Neuronal stem cell (in vitro differentiated cells): ENCODE measurements at places on chromosomes 2 and 18.

DNA sequence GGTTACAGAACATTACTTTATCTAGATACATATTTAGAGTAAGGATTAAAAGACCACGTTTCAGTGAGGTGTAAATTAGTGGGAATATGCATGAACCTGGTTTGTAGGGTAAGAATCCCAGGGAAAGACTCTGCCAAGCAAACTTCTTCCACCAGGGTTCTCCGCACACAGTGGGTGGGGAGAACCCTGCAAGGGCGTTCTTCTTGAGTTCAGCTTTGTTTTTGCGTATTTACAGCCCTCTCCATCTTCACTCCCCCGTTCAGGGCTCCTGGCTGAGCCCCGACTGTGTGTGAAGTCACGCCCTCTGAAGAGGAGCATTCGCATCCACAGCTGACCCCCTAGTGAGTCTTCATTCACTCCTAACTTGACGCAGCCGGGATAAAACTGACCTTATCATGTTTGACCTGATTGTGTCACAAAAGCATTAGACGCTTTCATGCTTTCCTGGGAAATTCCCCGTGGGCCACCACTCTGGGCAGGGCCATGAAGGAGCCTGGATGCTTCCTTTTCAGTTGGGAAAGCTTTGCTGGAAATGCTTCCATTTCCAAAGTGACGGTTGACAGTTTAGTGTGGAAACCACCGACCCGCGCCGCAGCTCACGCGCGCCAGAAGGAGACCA lies 1.0 kb downstream of the ALKAL2 start:
- DNase-seq = no peak

DNA sequence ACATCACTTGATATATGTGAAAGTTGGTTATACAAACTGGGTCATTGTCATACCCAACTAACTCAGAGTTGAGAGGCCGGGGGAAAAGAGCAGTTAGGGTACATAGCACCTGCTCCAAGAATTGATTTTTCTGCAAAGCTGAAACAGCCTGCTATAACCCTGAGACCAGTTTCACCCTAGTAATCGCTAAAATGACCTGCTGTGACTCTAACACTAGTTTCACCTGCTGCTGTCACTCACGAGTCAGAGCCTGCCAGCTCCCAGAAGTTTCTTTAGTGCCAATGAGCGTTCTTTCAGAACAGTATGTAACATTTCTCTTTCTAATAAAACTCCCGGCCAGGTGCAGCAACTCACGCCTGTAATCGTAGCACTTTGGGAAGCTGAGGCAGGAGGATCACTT lies 28.0 kb downstream of the SRSF7 start:
- no peak for DNase-seq

DNA sequence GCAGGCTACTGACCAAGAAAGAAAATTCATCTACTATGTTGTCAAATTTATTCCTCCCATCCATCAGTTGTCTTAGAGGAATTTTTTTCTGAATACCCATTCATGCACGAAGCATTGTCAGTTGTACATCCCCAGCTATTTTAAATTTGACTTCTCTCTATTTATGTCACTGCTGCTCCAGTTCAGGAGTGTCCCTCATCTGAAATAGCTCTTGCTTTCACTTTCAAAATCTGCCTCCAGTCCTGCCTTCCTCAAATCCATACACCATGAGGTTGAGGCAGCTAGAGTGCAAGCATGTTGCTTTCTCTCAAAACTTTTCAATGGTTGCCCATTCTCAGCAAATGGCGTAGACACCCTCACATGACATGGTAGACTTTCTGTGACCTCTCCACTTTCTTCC lies 335.4 kb upstream of the CDH2 start:
- no peak for DNase-seq

DNA sequence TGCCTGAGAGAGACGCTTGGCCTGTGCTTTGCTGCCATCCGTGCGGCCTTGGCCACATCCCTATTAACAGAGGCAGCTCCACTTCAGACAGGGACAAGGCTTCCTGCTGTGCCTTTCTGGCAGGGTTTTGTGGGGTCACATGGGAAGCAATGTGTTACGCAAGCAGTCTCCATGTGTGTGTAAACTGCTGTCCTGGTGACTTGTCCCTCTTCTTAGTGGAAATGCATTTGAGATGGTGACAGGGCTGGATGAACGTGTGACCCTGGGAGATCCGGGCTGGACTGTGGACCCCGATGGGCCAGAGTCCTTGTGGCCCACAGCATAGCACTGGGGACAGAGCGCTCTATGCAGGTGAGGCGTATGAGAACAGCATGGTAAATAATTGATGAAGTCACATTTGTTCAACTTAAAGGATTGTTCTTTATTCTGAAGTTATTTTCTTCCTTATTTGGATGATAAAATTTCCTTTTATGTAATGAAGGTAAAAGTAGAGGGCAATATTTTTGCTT lies 23.2 kb downstream of the ASB1 start:
- DNase-seq = no peak

DNA sequence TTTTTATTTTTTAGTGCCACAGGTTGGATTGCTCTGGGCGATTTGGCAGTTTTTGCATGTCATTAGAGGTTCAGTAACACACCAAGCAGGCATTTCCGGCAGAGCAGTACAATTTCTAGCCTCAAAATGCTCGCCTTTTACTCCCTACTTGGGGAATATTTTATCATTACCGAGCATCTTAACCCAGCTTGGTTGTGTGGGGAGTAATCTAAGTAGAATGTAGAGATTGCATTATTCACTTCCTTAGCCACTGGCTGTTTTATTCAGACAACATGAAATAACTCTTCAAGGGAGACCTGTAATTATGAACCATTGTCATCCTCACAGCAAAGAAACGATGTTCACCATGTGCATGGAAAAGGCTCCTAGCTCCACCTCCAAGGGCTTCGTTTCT lies 13.1 kb downstream of the GRP start:
- DNase-seq = no peak

- no peak for DNase-seq
These were observed 300.4 kb upstream of the NETO1 start for GRCh38 chr18:73168236-73168635.

- DNase-seq = no peak
These were observed 691.8 kb upstream of the NRXN1 start for GRCh38 chr2:51723691-51724090.

DNA sequence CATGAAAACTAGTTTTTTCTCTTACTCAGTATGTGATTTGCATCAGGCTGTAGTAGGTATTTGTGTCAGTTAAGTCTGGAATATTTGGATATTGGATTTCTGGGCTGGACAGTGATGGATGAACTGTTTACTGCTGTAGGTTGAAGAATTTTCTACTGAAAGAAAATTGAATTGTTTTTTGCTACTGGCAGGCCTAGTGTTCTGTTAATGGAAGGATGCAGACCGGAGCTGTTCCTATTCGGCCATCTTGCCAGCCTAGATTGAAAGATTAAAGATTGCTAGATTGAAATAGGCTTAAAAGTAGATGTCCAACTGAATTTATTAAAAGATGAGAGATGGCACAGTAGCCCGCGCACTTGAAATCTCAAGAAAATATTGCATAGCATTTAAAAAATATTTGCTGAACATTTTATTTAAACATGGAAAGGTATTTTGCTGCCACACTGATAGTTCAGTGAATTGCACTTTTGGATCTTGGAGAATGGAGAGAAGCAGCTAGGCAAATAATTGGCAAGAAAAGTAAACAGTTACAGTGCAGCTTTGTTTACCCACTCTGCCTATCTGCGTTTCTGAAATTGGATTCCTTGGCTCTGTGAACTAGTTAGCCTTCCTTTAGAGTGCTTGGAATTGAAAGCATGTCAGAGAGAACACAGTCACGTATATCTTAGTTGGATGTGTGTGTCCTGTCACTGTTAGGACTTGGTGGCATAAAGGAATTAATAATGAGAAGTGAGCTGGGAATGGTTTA lies 54.1 kb downstream of the EPB41L5 start:
- no peak for DNase-seq
